Activated effector memory CD4-positive, alpha-beta T cell treated with Interleukin-2 at 50 U/mL for 16 hours (primary cell): ENCODE measurements at places on chromosomes 11 and 22.
A peak's percentile ranks its signal among the peaks of the same experiment; 100 is the strongest.

GRCh38 chr11:11454671-11455223 is 101.7 kb upstream of the CSNK2A3 start:
- DNase-seq: no peak

- no peak for DNase-seq
These were observed 29.6 kb upstream of the SNX19 start for GRCh38 chr11:130945896-130946295.

DNA sequence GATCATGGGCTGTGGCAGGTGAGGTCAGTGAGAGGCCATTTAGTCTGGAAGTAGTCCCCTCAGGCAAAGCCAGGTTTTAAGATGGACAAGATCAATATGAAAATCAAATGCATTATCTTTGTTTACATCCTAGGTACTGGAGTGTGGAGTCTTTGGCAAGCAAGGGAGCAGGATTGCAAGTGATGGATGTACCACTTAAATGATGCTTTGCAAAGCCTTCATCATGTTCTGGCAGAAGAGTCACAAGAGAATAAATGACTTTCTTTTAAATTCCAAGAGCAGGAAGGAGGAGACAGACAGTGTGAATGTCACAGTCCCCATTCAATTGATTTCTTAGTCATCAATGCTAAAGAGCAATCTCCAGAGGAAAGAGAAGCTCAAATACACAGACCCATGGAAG is 908.3 kb downstream of the FAM181B start:
- DNase-seq: no peak

DNA sequence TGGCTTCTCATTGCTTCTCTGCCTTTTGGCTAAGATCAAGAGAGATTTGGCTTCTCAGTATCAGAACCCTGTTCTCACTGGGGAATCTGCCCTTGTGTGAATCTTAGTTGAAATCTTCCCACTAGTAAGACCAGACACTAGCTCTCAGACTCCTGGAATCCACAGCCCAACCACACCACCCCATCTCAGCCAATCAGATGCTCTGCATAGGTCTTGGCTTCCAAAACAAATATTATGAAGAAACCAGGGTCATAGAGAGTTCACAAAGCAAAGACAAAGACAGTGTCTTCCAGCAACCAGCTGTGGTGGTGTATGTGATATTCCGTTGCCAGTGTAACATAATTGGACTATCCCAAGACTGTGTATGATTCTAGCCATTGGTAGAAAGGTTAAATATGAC is 5.4 kb downstream of the OR8B12 start:
- DNase-seq: no peak

GRCh38 chr11:76617553-76618265 is 52.8 kb downstream of the LRRC32 start:
- DNase-seq: no peak

DNA sequence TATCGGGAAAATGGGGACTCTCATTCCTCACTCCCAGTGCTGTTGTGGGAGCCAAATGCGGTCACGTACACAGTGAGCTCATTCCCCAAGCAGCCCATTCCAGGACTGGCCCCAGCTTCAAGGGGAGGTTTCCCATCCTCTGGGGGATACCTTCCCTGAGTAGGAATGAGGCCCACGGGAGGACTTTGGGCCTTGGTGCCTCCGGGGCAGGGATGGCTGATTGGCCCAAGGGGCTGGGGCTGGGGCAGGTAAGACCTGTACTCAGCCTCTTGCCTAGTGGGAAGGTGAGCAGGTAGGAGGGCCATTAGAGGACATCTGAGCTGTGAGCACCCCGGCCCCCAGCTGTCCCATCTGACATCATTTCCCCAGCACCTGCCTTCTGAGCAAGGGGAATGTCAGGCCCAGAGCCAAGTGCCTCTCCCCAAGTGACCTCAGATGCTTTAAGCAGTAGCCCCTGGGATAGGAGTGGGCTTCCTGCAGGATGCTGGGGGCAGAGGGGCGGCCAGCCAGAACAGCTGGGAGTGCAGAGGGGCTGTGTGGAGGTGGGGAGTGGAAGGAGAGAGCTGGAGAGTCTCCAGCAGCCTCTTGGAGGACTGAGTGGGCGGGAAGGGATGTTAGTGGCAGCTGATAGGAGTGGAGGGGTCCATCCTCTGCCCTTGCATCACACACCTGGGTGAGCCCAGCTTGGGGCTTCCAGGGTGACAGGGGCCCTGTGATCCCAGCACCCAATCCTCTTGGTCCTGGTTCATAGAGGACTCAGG is 58.4 kb downstream of the CD82 start:
- DNase-seq: no peak

DNA sequence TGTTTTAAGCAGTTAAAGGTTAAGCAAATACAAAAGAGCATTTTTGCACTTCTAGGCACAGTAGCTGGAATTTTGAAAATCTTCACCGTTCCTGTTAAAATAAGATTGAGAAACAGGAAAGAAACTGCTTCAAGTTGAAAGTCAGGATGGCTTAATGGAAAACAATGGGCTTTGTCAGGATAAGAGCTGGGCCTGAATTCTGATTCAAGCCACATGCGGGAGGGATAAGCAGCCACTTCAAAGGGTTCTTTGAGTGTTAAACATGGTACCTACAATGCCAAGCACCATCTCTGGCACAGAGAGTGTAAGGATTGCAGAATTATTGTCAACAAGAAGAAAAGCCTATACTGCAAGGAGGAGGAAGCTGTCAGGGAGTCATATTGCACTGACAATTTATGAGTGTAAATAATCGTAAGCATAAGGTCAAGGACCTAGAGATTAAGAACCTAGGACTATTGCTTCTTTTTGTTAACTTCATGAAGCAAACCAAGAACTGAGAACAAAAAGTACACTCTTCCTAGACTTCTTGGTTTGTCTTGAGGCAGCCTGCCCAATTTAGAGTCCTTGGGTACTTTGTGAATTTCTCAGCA is 32.5 kb downstream of the MPPED2 start:
- DNase-seq: no peak

GRCh38 chr22:25818541-25818940 is 76.6 kb downstream of the MYO18B start:
- DNase-seq: no peak

DNA sequence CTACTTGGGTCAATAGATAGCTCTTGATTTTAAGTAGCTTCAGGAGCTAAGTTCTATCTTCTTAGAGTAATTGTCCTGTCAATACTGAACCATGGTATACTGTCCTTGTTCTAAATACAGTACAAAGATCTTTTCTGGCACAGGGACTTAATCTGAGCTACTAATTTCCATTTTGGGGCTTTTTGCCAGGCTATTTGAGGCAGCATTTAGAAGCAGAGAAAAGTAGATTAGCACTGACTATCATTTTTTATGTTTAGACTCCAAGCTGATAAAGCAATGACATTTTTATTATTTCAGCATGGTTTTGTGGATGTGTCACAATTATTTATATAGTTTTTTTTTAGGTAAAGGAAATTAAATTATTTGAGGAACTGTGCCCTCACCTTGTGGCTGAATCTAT is 163.2 kb downstream of the FAT3 start:
- DNase-seq: no peak

GRCh38 chr22:35921777-35922176 is 106.8 kb downstream of the RBFOX2 start:
- no peak for DNase-seq

- DNase-seq: peak; percentile 82
These were observed at the start of gene EP300 for GRCh38 chr22:41092023-41092817. Gene EP300 (plus strand): TSS chr22:41092592. CDS start chr22:41093005, 413 bp downstream.

GRCh38 chr11:128528294-128528693 is 59.1 kb downstream of the ETS1 start:
- no peak for DNase-seq

DNA sequence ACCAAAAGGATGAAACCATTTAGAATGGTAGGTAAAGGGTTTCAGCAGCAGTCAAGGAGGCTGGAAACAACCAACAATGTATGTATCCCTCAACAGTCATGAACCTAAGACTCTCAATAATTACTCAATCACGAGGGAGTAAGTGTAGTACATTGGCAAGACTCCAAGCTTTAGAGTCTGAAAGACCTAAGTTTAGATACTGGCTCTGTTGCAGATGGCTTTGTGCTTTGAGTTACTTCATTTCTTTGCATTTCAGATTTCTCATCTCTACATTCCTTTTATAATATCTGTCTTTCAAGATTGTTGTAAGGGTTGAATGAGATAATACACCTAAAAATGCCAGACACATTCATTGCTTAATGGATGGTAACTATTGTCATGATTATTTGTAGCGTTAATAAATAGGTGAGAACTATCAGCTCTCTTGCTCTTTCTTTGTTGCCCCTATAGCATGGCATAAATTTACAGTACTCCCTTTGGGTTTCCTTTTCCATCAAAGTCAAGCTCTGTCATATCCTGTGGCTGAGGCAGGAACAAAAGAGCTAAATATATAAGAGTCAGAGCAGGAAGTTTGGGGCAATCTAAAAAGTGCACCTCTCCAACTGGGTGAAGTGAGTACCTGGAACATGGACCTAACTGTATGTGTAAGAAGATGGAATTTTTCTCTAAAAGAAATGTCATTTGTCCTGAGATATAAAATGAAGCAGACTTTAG is 228.2 kb upstream of the ZC3H12C start:
- no peak for DNase-seq

GRCh38 chr11:13134066-13134465 is 125.0 kb downstream of the RASSF10 start:
- DNase-seq: no peak

- DNase-seq: no peak
These were observed 84.1 kb downstream of the C11orf91 start for GRCh38 chr11:33616552-33616951.

- no peak for DNase-seq
These were observed 67.4 kb downstream of the FEZ1 start for GRCh38 chr11:125428486-125429173.

GRCh38 chr11:22276535-22276934 is 61.6 kb upstream of the SLC17A6 start:
- DNase-seq: no peak

- DNase-seq: no peak
These were observed 18.6 kb downstream of the EMID1 start for GRCh38 chr22:29224121-29224858.

GRCh38 chr22:18145676-18146388 is 4.1 kb upstream of the USP18 start:
- no peak for DNase-seq

DNA sequence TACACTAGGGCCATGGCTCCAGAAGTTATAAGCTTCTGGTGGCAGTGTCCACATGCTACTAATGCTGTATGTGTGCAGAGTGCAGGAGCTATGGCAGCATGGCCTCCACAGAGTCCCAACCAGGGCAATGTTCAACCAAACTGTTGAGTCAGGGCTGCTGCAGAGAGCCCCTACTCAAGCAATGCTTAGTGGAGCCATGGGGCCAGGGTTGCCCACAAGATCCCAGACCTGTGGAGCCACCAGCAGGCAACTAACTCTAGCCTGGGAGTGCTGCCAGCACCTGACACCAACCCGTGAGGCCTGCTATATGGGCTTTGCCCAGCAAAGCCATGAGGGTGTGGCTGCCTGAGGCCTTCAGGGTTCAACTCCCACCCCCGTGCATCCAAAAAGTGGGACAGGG is 655.2 kb downstream of the TBC1D22A start:
- DNase-seq: no peak

GRCh38 chr11:114348200-114349191 is 51.8 kb downstream of the C11orf71 start:
- DNase-seq: no peak

- DNase-seq: no peak
These were observed 13.6 kb upstream of the MDK start for GRCh38 chr11:46367916-46368267.

DNA sequence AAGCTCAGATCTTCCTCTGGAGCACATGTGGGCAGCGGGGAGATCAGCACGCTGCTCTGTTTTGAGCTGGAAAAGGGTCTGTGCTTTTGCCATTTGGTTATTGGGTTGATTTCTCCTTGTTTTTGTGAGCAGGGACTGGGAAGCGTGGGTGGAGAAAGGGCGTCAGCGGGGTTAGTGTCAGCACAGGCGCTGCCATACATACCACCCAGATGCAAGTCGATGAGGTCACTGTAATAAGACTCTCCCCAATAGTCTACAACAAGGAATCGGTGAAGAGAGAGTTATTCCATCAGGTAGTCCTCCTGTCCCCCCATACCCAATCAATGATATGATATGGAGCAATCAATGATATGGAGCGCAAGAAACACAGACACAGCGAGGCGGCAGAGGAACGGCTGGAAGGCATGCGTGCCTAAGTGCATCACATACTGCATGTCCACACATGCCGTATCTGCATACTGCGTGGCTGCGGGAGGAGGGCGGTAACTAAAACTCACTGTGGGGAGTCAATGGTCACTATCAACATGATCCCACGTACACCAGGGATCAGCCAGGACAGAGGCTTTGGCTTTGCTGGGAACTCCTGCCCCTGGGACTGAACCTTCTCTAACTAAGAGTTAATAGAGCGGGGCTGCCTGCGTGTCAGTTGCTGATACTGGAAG is 29.5 kb upstream of the BID start:
- DNase-seq: no peak

DNA sequence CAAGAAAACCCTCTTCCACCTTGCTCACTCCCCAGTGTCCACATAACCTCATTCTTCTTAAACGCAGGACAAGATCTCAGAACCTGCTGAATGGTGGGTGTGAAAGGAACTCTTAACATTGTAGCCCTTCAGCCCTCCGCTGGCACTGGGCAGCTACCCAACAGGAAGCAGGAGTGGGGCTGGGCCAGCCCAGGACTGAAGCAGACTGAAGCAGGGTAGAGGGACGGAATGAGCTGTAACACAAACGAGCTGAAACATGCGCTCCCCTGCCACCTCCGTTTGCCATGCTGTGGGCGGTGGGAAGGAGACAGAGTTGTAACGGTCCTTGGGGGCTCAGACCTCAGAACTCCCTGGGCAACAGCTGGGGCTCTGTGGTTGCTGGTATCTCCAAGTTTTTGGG is 23.6 kb downstream of the NPAT start:
- no peak for DNase-seq

- DNase-seq: no peak
These were observed 51.0 kb upstream of the SC5D start for GRCh38 chr11:121241343-121242211.

DNA sequence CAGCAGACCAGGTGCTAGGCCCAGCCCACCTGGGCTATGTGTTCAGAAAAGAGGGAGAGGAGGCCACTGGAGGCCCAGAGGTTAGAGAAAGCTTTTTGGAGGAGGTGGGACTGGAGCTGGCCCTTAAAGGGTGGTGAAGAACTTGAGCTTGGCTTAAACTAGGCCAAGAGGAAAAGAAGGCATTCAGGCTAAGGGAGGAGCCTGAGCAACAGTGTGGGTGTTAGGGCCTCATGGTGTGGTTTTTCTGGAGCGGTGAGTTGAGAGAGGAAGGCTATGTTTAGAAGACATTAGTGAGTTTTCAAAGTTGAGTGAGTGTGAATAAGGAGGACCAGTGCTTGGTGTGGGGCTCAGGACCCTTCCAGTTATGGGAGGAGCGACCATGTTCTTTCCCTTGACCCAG is 6.2 kb downstream of the TAF6L start:
- no peak for DNase-seq
